Naive B cell (primary cell): ENCODE measurements at places on chromosomes 2 and 18. TPM values are rescaled to one million over a fixed set of nuclear protein-coding genes. Genes with fewer than 3 reads are reported as not detected.
A peak's percentile ranks its signal among the peaks of the same experiment; 100 is the strongest.

Gene FAM117B
- polyA plus RNA-seq, result 20.6 TPM

Gene TGFA
- not detected for polyA plus RNA-seq

Gene RAPGEF4
- 0.07 TPM for polyA plus RNA-seq

Gene RBM43
- 3.0 TPM for polyA plus RNA-seq

Gene SCN2A
- polyA plus RNA-seq, result not detected

GRCh38 chr18:35376393-35376741 is 770 bp downstream of the ZNF396 start:
- H3K36me3 ChIP-seq, result peaks cover 5% of the 10 kb centered on the region
- H3K4me3 ChIP-seq, result peak overlapping the region; percentile 89
- no peaks in the 10 kb centered on the region for H3K27me3 ChIP-seq
- peak; percentile 35 for DNase-seq
- peaks cover 13% of the 10 kb centered on the region for H3K4me1 ChIP-seq

- peaks cover 5% of the 10 kb centered on the region for H3K4me1 ChIP-seq
- peaks cover 22% of the 10 kb centered on the region for H3K27me3 ChIP-seq
- no peak overlapping the region for H3K4me3 ChIP-seq
- no peak for DNase-seq
Measured at GRCh38 chr2:229342376-229342775, 71.3 kb upstream of the PID1 start.

- DNase-seq, result no peak
- no peak overlapping the region for H3K4me3 ChIP-seq
- peaks cover 2% of the 10 kb centered on the region for H3K4me1 ChIP-seq
Measured at GRCh38 chr18:49090901-49091300, 140.1 kb upstream of the SMAD7 start.

GRCh38 chr2:161063157-161063945 is 96.9 kb upstream of the TANK start:
- H3K27me3 ChIP-seq, result no peaks in the 10 kb centered on the region
- peak; percentile 48 for DNase-seq
- peaks cover 5% of the 10 kb centered on the region for H3K4me1 ChIP-seq
- H3K36me3 ChIP-seq, result no peaks in the 10 kb centered on the region
- no peak overlapping the region for H3K4me3 ChIP-seq

GRCh38 chr2:168478206-168478605 is 22.1 kb downstream of the CERS6 start:
- no peak for DNase-seq
- no peaks in the 10 kb centered on the region for H3K27me3 ChIP-seq
- no peak overlapping the region for H3K27ac ChIP-seq
- peaks cover 14% of the 10 kb centered on the region for H3K4me1 ChIP-seq
- H3K36me3 ChIP-seq, result no peaks in the 10 kb centered on the region

- no peaks in the 10 kb centered on the region for H3K4me1 ChIP-seq
- no peak overlapping the region for H3K4me3 ChIP-seq
- H3K27me3 ChIP-seq, result no peaks in the 10 kb centered on the region
Measured at GRCh38 chr18:73381016-73381698, 513.4 kb upstream of the NETO1 start.

DNA sequence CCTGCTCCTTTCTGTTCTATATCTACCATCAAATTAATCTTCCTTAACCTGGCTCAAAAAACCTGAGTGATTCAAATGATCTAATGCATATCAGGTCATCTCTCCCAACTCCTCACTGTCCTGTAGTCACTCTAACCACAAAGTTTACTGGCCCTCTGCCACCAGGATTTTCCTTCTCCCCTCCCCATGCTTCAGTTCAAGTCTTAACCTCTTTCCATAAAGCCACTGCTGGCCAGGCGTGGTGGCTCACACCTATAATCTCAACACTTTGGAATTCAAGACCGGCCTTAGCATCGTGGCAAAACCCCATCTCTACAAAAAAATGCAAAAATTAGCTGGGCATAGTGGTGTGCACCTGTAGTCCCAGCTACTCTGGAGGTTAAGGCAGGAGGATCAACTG is 7.5 kb upstream of the SP3 start:
- H3K27ac ChIP-seq, result no peak overlapping the region
- H3K4me3 ChIP-seq, result no peak overlapping the region
- DNase-seq, result no peak
- H3K36me3 ChIP-seq, result no peaks in the 10 kb centered on the region

- no peak overlapping the region for H3K27ac ChIP-seq
- H3K36me3 ChIP-seq, result peaks cover 17% of the 10 kb centered on the region
- DNase-seq, result peak; percentile 1
Measured at GRCh38 chr18:56468396-56468795, 170.0 kb downstream of the TXNL1 start.
